Activated naive CD4-positive, alpha-beta T cell treated with anti-CD3 and anti-CD28 coated beads, Interleukin-2, amount 50 U/mL, for 72 hours (primary cell): ENCODE measurements at places on chromosomes 6 and 20. TPM values are rescaled to one million over a fixed set of nuclear protein-coding genes. Genes with fewer than 3 reads are reported as not detected.

NEU1 gene
- total RNA-seq: 48.8 TPM

- no peak for DNase-seq
Measured at GRCh38 chr6:132919045-132919860, 104.9 kb downstream of the RPS12 start.

DNA sequence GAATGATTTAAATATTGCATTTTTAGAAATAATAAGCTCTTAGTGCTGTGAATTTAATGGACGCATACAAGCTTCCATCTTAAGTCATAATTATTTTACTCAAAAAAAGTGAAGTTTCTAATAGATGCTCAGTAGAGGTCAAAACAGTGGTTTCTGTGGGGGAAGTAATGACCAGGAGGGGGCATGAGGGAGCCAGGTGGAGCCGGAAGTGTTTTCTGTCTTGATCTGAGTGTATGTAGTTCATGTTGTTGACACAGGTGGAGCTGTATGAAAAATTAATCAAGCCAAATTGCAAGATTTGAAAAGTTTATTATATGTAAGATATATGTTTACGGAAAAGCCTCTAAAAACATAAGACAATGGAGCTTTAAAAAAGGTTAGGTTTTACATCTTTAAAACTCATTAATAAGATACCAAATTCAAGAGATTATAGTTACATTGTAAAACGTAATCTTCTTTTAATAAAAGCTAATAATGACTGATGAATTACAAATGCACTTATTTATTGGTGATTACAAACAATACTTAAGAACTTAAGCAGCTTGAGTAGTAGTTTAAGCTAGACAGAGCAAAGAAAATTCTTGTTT, 68.0 kb downstream of the PLAGL1 start:
- peak; percentile 61 for DNase-seq

ERVFRD-1 gene
- not detected for total RNA-seq

NRSN1 gene
- not detected for total RNA-seq
